ENCODE measurements at places on chromosomes 6 and 20. TPM values are rescaled to one million over a fixed set of nuclear protein-coding genes. Genes with fewer than 3 reads are reported as not detected.
A peak's percentile ranks its signal among the peaks of the same experiment; 100 is the strongest.

CASS4 gene
- under 0.01 TPM for total RNA-seq

CNKSR3 gene
- 5.4 TPM for total RNA-seq

ZNF165 gene
- total RNA-seq, result 1.2 TPM

EPHA7 gene
- total RNA-seq, result not detected

TRMT11 gene
- total RNA-seq, result 27.1 TPM

WTAP gene
- total RNA-seq, result 109 TPM

CNR1 gene
- not detected for total RNA-seq

MUC22 gene
- total RNA-seq, result not detected

MEP1A gene
- not detected for total RNA-seq

SEMG1 gene
- not detected for total RNA-seq

ARMC12 gene
- 0.59 TPM for total RNA-seq

PREP gene
- total RNA-seq, result 17.7 TPM

DNA sequence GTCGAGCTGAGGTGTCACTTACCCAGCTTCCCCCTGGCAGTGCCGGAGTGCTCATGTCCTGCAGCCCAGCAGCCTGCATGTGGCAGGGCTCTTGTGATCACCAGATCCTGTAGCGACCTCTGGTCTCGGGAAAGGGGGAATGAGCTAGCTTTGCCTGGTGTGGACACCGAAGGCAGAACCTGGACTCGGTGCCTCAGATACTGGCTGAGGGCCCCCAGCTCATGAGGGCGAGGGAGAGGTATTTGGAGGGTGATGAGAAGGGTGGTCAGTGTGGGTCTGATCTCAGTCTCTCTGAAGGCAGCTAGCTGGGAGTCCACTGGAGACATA, 26.3 kb downstream of the SUN5 start:
- no peak overlapping the region for H3K4me3 ChIP-seq
- H3K27ac ChIP-seq, result no peak overlapping the region
- no peak for DNase-seq
- no peaks in the 10 kb centered on the region for H3K4me1 ChIP-seq

GRCh38 chr6:66103954-66104353, 396.9 kb upstream of the EYS start:
- no peak for DNase-seq
- no peak overlapping the region for H3K27ac ChIP-seq
- no peak overlapping the region for H3K4me3 ChIP-seq
- no peaks in the 10 kb centered on the region for H3K27me3 ChIP-seq

DNA sequence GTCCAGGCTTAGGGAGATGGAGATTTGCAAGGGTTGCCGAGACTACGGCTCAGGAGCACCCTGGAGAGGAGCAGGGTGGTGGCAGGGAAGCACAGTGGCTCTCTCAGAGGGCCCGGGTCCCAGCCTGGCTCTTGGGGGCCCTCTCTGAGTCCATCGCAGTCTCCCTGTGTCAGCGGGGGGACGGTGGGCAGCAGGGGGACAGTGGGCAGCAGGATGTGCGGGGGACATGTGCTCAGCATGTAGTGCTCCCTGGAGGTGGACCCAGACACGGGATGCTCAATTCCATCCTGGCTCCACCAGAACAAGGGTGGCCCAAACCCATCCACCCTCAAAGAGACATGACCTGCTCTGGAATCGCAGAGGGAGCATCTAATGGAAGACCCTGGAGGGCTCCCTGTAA, 43.0 kb upstream of the ZBP1 start:
- no peaks in the 10 kb centered on the region for H3K4me1 ChIP-seq
- no peak overlapping the region for H3K4me3 ChIP-seq
- peak; percentile 62 for DNase-seq
- H3K27ac ChIP-seq, result no peak overlapping the region

DNA sequence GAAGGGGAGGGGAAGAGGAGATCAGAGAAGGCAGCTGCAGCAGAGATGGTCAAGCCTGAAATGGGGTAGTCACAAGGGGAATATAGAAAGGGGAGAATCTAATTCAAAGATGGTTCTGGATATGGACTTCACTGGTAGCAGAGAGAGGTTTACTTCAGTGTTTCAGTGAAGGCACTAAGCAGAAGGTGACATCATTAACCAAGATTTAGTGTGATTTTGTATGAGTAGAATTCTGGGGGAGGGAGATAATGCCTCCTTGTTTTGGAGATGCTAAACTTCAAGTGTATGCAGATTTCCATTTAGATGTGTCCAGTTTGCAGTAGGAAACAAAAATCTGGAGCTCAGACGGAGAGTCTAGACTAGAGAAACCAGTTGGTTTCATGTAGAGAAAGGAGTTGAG, 13.1 kb downstream of the SIM1 start:
- no peak overlapping the region for H3K27ac ChIP-seq
- no peaks in the 10 kb centered on the region for H3K4me1 ChIP-seq
- H3K36me3 ChIP-seq, result no peaks in the 10 kb centered on the region
- H3K4me3 ChIP-seq, result no peak overlapping the region
- peaks cover 100% of the 10 kb centered on the region for H3K27me3 ChIP-seq

DNA sequence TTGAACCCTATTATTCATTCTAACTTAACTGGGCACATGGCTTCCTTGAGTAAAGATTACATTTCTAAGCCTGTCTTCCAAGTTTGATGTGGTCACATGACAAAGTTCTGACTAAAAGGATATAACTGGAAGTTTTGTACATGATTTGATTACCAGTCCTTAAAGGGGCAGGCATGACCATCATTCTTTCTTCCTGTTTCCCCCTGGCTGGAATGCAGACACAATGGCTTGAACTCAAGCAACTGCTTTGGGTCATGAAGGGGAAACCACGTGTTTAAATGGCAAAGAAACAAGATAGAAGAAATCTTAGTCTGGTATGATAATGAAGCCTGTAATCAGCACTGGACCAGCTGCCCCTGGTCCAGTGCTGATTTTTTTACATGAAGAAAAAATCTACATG, 15.6 kb upstream of the SHLD1 start:
- H3K27me3 ChIP-seq, result peaks cover 8% of the 10 kb centered on the region
- no peak overlapping the region for H3K27ac ChIP-seq
- DNase-seq, result no peak
- H3K4me3 ChIP-seq, result no peak overlapping the region
- no peaks in the 10 kb centered on the region for H3K4me1 ChIP-seq

GRCh38 chr20:50284811-50285375, 94.3 kb downstream of the CEBPB start:
- peak overlapping the region; percentile 98 for H3K27ac ChIP-seq
- H3K4me1 ChIP-seq, result peaks cover 43% of the 10 kb centered on the region
- H3K36me3 ChIP-seq, result no peaks in the 10 kb centered on the region
- H3K27me3 ChIP-seq, result no peaks in the 10 kb centered on the region
- peak; percentile 92 for DNase-seq
- H3K4me3 ChIP-seq, result no peak overlapping the region

GRCh38 chr6:107305391-107305790, 154.0 kb downstream of the PDSS2 start:
- no peaks in the 10 kb centered on the region for H3K36me3 ChIP-seq
- no peak overlapping the region for H3K27ac ChIP-seq
- no peaks in the 10 kb centered on the region for H3K27me3 ChIP-seq
- H3K4me1 ChIP-seq, result no peaks in the 10 kb centered on the region
- no peak for DNase-seq

- H3K27me3 ChIP-seq, result no peaks in the 10 kb centered on the region
- no peak overlapping the region for H3K4me3 ChIP-seq
- DNase-seq, result no peak
Measured at GRCh38 chr6:12116264-12116800, 104.2 kb downstream of the HIVEP1 start.

DNA sequence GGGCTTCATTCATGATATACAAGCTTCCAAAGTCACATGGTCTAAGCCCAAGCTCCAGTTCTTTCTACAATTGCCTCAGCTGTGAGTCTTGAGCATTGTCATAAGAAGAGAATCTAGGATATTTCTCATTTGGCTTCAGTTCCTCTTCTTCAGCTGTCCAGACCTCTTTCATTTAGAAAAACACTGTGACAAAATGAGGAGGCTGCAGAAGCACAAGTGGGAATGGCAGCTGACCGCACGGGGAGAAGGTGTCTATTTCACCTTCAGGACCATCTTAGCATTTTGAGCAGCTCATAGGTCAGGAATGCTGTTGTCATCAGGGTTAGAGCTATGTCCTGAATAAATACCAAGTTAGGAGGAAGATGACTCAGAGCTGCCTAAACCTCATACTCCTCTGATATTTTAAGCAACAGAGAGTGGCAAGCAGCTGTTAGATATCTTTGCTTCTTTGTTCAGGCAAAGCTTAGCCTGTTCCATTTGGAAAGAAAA, 390.1 kb upstream of the CITED2 start:
- peaks cover 43% of the 10 kb centered on the region for H3K4me1 ChIP-seq
- H3K36me3 ChIP-seq, result no peaks in the 10 kb centered on the region
- DNase-seq, result peak; percentile 47
- H3K27ac ChIP-seq, result peak overlapping the region; percentile 84

DNA sequence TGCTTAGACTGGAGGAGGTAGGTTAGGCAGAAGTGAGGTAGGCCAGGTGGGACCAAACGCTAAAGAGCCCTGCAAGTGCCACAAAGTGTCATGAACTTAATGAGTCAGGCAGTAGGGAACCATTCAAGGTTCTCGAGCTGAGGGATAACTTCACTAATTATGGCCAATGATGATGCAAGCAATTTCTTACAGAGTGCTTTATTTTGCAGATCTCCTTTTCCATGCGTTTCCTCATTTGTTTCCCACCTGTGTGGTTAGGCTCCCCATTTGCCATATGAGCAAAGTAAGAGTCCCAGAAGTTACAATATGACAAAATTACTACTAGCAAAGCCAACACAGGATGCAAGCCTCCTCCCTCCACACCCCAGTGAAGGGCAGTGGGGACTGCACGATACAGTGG, 36.5 kb upstream of the PSMF1 start:
- no peaks in the 10 kb centered on the region for H3K36me3 ChIP-seq
- no peak overlapping the region for H3K27ac ChIP-seq
- no peak overlapping the region for H3K4me3 ChIP-seq
- no peaks in the 10 kb centered on the region for H3K27me3 ChIP-seq

DNA sequence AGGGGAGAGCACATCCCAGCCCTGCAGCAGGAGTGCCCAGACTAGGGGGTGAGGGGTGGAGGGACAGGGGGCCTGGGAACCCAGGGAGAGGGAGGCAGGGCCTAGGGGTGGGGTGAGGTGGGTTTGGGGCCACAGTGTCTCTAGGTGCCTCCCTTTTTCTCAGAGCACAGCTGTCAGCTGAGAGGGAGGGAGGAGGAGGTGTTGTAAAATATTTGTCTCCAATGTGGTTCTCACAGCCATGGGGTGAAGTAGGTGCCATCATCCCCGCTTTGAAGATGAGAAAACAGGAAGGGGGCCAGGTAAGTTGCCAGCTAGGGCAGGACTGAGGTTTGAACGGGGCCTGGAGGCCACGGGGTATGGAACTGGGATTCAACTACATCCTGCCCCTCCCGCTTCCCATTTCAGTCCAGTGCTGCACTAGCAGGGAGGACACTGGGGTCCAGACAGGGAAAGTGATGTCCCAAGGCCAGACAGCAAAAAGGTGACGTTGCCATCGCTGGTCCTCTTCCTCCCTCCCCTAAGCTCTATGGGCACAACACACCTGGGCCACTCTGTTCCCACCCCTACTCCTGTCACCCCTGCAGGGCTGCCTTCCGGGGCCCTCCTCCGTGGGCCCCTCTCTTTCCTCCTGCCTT, 20.3 kb downstream of the PACSIN1 start:
- H3K4me1 ChIP-seq, result no peaks in the 10 kb centered on the region
- no peaks in the 10 kb centered on the region for H3K27me3 ChIP-seq
- H3K36me3 ChIP-seq, result no peaks in the 10 kb centered on the region
- no peak overlapping the region for H3K27ac ChIP-seq
- no peak for DNase-seq

DNA sequence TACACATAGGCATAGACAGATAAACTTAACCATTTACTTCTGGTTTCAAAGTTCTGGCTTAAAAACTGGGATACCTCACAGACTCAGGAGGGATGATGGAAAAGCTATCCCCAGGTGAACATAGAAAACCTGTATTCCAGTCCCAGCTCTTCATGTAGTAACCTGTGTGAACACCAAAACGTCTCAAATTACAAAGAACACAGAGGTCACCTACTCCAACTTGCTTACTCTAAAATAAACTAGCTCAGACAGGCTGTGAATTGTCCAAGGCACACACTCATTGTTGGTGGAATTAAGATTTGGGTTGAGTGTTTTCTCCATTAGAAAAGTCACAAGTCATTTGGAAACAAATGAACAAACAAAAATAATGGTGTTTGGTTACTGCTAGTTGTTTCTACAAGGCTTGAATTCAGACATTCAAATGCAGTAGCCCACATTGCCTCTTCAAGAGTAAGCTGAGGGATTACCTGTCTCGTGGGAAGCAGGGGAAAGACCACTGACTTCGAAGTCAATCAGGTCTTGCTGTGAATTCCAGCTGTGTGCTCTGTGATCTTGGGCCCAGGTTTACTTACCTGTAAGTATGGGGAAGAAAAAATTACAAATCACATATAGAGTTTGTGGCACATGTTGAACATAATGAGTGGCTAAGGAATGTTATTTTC, 48.2 kb upstream of the LRRC1 start:
- no peak for DNase-seq
- H3K4me3 ChIP-seq, result no peak overlapping the region
- H3K27me3 ChIP-seq, result no peaks in the 10 kb centered on the region
- no peaks in the 10 kb centered on the region for H3K4me1 ChIP-seq
- no peaks in the 10 kb centered on the region for H3K36me3 ChIP-seq

DNA sequence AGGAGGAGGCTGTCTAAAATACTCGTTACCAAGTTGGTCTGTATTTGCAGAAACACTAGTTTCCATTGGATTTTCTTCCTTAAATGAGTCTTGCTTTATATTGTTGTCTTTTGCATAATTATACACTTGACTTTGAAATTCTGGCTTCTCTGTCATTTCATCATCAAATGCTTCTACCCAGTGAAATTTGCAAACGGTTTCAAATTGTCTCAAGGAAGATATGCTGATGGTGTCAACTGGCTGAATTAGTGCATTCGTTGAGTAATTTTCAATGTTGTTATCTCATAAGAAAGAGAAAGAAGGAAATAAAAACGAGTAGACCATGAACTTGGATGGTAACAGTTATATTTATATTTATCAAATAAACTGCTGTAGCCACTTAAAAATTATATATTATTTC, 10.8 kb downstream of the CAGE1 start:
- H3K4me1 ChIP-seq, result no peaks in the 10 kb centered on the region
- no peaks in the 10 kb centered on the region for H3K27me3 ChIP-seq
- no peak overlapping the region for H3K4me3 ChIP-seq
- no peak for DNase-seq
- H3K27ac ChIP-seq, result no peak overlapping the region

GRCh38 chr20:38147751-38148150, 17.3 kb downstream of the TGM2 start:
- H3K27me3 ChIP-seq, result no peaks in the 10 kb centered on the region
- H3K36me3 ChIP-seq, result peaks cover 90% of the 10 kb centered on the region
- no peak for DNase-seq
- peaks cover 35% of the 10 kb centered on the region for H3K4me1 ChIP-seq
